ENCODE measurements at places on chromosomes 2 and 18.

GRCh38 chr2:100800915-100801314, 19.0 kb upstream of the NPAS2 start:
- no peak for DNase-seq

- no peak for DNase-seq
These were observed 15.6 kb upstream of the NEMP2 start for GRCh38 chr2:190550137-190550536.

DNA sequence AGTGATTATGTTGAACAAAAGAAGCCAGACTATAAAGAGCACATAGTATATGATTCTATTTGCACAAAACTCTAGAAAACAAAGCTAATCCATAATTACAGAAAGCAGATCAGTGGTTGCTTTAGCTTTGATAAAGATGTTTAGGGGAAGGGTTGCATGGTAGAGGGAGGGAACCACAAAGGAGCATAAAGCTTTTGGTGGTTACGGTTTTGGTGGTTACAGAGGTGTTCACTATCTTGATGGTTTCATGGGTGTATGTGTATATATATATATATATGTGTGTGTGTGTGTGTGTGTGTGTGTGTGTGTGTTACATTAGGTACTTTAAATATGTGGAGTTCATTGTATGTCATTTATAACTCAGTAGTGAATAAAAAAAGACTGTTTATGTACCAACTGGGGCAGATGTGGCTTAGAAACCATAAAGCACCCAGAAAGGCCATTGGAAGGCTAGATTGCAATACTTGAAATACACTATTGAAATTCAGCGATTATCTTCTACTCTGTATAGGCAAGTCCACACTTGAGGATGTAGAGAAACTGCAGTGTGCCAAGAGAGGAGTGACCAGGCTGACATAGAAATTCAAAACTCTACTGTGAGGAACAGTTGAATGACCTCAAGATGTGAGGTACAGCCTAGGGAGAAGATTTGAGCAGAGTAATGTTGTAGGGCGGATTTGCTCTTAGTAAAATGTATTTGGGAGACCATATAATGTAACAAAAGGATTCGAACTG, 60.6 kb downstream of the CAB39 start:
- DNase-seq: no peak

DNA sequence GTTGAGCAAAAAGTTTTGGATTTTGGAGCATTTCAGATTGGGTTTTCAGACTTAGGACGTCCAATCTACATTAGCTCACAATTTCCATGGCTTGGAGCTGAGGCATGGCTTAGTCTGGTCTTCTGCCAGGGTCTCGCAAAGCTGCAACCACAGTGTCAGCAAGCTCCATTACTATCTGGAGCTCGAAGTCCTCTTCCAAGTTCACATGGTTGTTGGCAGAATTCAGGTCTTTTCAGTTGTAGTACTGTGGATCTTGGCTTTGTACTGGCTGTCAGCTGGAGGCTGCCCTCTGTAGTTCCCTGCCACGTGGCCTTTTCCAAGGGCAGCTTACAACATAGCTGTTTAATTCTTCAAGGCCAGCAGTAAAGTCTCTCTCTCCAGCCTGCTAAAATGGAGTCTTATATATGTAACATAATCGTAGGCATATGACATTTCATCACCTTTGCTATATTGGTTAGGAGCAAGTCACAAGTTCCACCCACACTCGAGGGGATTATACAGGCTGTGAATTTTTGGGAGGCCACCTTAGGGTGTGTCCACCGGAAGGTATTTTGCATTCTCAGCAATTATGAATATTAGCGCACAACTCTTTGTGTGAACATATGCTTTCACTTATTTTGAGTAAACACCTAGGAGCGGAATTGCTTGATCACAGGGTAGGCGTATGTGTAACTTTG, 41.5 kb upstream of the EPC2 start:
- DNase-seq: no peak

DNA sequence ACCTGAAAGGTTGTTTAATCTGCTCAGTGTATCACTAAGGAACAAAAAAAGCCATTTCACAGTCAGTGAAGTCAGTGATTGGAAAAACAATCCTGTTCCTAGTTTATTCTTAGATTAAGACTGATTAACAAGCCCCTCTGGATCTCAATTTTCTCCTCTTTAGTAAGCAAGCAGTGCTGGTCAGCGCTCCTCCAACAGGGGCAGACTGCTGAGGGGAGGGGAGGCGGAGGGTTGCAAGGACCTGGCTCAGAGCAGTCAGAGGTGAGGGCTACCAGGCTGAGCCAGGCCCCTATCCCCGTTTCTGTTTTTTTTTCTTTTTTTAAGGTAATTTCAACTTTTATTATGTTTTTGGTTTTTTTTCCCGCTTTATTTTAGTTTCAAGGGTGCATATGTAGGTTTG, 24.7 kb upstream of the KCNS3 start:
- no peak for DNase-seq

DNA sequence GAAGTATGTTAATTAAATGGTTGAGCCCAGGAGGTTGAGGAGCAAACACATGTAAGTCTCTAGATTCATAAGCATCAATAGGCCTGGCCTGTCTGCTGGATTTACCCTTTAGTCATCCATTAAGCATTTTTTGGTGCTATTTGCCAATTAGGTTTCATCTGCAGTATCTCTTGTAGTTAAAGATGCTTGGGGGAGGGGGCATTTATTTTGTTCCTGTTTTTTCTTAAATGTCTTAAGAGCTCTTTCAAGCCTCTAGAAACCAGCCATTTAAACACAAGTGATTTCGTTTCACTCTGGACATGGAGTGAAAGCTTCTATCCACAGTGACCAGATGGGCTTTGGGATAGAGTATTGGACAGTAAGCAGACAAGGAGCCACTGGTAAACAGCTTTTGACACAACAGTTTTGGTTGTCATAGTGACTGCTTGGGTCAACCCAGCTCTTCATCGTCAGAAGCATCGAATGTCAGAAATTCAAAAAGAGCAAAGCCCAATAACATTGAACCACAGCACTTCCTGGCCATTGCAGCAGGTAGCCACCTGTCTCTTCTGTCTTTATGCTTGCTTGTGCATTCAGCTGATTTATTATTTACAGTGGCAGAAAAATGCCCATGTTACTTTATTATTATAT, 4.9 kb downstream of the QPCT start:
- no peak for DNase-seq

DNA sequence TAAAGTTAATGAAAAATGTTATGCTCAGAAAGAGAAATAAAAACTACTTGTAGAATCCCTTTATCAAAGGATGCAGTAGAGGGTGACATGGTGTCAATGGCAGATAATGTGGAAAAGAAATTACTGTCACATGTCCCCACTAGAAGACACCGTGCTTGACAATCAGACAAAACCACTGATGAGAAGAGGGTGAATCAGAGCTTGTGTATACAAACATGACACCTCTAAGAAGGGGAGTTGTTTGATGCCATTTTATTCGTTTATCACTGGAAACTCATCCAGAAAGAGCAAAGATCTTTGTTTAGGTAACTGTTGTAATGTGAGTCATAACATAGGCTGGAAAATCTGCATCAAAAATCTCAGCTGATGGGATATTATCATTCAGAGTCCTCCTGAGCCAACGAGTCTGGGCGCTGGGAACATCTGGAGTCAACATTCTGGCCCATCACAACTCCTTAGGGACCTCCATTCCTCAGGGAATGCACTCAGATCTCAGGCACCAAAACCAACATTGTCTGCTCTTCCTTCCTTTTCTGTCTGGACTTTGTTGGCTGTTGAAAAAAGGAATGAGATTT, 49.5 kb upstream of the RAB12 start:
- no peak for DNase-seq

- no peak for DNase-seq
These were observed 50.6 kb downstream of the SLC9A4 start for GRCh38 chr2:102523651-102524050.

DNA sequence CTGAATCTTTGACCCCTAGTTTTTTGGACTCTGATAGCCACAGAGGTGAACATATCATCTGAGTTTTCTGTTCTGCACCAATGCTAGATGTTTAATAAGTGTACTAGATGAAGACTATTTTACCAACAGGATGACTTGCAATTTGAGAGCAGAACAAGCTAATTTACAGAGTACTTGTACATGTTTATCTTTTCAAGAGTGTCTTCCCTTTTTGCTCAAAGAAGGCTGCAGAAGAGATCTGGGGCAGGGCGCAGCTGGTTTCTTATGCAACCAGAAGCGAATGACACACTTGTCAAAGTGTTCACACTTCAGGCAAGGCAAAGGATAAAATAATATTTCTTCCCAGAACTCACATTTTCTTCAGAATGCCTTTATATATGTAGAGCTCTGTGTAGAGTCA, 86.0 kb downstream of the VWA3B start:
- DNase-seq: no peak

GRCh38 chr2:71474116-71474743, 20.9 kb downstream of the DYSF start:
- DNase-seq: no peak

GRCh38 chr18:28804512-28805202, 627.7 kb upstream of the CDH2 start:
- no peak for DNase-seq

GRCh38 chr2:43049836-43050801, 176.3 kb downstream of the ZFP36L2 start:
- peak; percentile 59 for DNase-seq

GRCh38 chr2:74876081-74876886, 42.4 kb downstream of the HK2 start:
- DNase-seq: no peak

DNA sequence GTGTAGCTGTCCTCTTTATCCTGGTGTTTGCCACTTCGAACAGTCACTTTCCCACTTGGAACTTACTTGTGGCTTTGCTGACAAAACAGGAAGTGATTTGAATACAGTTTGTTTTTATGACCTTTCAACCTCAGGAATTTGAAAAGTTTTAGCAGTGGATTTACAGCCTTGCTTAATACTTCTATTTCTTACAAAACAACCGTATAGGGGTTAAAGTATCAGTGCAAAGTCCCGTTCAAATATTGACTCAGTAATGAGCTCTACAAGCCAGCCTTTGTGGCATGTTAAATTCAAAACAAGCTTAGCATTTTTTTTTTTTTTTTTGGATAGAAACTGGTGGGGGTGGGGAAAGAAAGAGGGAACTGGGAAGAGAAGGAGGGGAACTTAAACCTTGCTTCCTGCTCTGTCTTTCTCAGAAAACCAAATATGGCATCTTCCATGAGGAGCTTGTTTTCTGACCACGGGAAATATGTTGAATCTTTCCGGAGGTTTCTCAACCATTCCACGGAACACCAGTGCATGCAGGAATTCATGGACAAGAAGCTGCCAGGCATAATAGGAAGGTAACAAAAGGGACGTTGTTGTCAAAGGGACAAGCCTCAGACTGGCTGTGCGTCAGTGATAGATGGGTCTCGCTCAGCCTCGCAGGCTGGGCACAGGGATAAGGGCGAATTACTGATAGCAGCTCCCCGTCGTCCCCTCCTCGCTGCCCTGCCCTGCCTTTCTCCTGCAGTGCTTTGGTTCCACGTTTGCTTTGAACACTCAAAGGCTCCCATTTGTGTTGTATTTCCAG, at the start of gene HNMT:
TSS of gene HNMT (plus strand) at position 408 of the 793 bp plus-strand sequence. CDS start at position 427, 19 bp downstream.
- DNase-seq: peak; percentile 28

DNA sequence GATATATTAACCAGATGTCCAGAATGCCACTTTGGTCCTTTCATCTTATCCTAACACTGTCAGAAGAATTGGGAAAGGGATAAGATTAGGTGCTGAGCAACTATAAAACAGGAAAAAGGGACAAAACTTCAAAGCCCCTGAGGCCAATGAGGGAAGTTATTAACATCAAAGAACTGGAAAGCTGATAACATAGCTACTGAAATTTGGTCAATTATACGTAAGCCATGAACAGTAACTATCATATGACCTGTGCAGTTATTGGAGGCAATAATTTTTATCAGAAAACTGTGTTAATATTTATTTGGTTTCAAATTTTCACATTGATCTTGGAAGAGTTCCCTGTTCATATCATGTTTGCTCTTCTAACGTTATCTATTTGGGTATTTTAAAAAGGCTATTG, 2.6 kb upstream of the REG3A start:
- no peak for DNase-seq

GRCh38 chr2:167790189-167790588, 457.2 kb downstream of the STK39 start:
- DNase-seq: no peak

GRCh38 chr18:48902023-48902855, 48.5 kb downstream of the SMAD7 start:
- peak; percentile 85 for DNase-seq

DNA sequence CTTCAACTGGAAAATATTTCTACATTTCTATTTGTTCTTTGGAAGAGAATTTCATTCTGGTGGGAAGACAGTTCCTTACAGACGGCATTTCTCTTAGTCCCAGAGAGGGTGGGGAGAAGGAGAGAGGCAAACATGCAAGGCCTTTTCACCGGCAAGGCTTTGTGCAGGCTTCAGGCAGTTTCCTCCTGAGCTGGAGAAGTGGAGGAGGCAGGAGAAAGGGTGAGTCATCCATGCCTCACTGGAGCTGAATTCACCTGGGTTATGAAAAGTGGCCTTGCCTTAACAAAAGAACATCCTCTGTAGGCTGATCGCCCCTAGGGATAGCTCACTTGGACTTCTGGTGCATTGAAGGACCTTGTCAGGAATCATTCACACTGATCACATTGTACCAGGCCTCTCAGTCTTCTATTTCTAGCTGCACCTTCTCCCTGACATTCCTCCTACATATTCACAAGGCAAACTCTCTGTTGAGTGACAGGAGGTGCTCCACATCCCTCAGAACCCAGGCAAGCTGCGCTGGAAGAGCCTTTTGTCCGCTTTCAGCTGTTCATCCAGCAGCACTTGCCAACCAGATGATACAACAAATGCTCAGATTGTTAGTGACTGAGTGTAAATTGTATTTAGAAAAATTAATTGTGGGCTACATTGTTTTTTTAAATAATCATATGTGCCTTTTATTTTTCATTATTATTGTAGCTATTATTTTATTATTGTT, 796.1 kb downstream of the DCDC2C start:
- no peak for DNase-seq

GRCh38 chr2:236618370-236618769, 48.7 kb downstream of the ACKR3 start:
- DNase-seq: no peak

- no peak for DNase-seq
These were observed 14.6 kb upstream of the KLHL23 start for GRCh38 chr2:169718930-169719504.

- no peak for DNase-seq
These were observed 57.6 kb downstream of the TTC21B start for GRCh38 chr2:165895974-165896373.

GRCh38 chr2:109374548-109375130, 239.1 kb downstream of the SEPTIN10 start:
- no peak for DNase-seq

DNA sequence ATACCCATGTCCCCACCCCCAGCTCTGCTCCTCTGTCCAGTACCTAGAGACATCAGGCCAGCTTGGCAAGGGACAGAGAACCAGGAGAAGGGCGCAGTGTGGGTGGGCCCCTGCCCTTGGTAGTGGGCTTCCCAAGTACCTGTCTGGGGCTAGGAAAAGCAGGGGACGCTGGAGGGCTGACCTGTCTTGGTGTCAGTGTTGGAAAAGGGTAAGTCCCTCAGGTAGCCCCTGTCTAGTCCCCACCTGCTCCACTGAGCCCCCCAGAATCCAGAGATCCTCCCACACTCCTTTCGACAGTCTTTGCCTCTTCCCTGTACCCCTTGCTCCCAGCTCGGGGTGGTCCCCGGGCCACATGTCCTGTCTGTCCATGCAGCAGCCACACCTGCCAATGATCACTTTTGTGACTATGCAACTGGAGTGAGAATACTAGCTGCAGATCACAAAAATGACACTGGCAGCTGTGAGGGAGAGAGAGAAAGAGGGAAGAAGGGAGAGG, 14.6 kb downstream of the DNAJB2 start:
- DNase-seq: no peak

GRCh38 chr18:79453816-79454735, 58.3 kb downstream of the NFATC1 start:
- DNase-seq: no peak

GRCh38 chr18:3466045-3466444, 16.1 kb downstream of the TGIF1 start:
- DNase-seq: no peak

- DNase-seq: no peak
These were observed 66.3 kb downstream of the SLC66A2 start for GRCh38 chr18:79884963-79885728.

All from skeletal muscle cell (primary cell).